ENCODE measurements at places on chromosomes 3 and 15.
A peak's percentile ranks its signal among the peaks of the same experiment; 100 is the strongest.

DNA sequence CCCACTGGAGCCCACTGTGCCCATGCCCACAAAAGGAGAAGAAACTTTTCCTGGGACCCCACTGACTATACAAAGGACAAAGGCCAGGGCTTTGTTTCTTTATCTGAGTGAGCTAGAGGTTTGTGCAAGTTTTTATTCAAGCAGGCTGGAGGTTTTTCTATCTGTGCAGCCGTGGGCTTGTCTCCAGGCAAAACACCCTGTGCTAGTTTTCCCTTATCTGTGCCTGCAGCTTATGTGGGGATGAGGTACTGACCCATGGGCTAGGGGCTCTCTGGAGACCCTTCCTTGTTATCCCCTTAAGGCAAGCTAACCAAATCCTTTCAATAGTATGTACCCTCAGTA is 545.5 kb downstream of the ZPLD1 start:
- DNase-seq, result no peak

- DNase-seq, result no peak
Measured at GRCh38 chr3:139808201-139808600, 126.8 kb upstream of the CLSTN2 start.

DNA sequence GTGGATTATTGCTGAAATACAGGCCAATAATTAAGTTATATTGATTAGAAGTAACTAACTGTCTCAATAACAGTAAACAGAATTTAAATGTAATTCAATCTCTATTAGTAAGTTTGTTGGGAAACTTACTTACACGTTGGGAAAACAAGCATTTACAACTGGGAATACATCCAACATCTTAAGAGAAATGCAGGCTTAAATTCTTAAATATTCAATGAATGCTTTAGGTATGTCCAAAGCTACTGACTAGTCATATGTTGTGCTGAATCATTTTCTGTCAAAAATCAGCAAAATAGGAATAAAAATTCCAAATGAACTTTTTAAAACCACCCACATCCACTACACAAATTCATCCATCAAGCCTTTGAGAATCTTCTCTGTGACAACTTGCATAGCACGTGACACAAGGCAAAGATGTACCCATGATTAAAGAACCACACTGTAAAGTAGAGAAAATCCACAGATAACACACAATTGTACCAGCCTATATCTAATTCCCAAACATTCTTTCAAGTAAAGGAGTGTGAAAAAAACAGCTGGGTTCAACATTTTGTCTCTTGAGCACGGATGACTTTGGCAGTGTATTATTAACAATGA is 60.0 kb downstream of the NMNAT3 start:
- no peak for DNase-seq

DNA sequence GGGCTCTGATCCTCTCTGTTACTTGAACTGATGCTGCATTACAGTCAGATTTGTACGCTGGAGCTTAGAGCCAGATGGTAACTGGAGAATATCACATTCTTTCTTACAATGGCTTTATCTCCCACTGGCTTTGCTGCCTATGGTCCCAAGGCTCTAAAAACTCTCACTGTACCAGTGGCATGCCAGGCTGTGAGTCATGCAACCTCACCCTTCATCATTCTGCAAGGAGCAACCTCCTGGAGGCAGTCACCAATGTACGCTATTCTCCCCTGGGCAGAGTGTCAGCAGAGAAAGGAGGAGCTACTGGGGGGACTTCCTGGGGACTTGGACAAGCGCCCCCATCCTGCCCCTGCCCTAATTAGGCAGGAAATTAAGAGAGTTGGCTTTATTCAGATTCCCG is 97.9 kb upstream of the EIF1B start:
- no peak for DNase-seq

DNA sequence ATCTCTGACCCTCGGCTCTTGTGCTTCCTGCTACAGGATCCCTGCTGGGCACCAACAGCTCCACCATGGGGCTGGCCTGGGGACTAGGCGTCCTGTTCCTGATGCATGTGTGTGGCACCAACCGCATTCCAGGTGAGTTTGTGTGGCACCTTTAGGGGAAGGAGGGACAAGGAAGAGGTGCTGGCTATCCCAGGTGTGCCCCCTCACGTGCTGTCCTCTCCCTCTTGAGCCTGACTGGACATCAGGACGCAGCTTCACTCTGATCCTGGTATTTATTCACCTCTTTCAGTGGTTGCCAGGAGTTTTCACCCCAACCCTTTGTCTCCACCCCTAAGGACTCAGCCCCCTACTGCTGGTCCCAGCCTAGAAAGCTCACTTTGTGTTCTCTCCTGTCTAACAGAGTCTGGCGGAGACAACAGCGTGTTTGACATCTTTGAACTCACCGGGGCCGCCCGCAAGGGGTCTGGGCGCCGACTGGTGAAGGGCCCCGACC is 960 bp downstream of the THBS1 start:
- DNase-seq, result peak; percentile 19

GRCh38 chr15:98555173-98555515 is 93.2 kb upstream of the IGF1R start:
- DNase-seq, result no peak

GRCh38 chr3:141863491-141863890 is 13.0 kb upstream of the ATP1B3 start:
- DNase-seq, result no peak

- DNase-seq, result no peak
Measured at GRCh38 chr15:89116404-89116803, 28.1 kb downstream of the ABHD2 start.

- no peak for DNase-seq
Measured at GRCh38 chr3:128485282-128486204, 7.5 kb downstream of the GATA2 start.

DNA sequence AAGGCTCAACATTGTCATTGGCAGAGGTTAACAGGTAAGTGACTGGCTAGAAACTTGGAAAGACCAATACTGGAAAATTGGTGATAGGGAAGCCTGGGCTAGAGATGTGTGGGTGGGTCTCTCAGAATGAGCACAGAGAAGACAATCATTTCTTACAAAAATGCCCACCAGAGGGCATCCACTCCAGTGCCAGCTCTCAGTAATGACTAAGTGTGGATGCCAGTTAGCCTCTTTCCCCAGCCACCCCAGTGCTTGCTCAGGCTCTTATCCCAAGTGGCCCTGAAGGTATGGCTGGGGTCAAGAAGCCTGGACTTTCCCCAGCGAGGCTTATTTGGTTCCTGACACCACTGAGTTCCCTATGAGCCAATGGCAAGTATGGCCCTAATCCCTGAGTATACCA is 115.9 kb upstream of the ST8SIA2 start:
- DNase-seq, result no peak

DNA sequence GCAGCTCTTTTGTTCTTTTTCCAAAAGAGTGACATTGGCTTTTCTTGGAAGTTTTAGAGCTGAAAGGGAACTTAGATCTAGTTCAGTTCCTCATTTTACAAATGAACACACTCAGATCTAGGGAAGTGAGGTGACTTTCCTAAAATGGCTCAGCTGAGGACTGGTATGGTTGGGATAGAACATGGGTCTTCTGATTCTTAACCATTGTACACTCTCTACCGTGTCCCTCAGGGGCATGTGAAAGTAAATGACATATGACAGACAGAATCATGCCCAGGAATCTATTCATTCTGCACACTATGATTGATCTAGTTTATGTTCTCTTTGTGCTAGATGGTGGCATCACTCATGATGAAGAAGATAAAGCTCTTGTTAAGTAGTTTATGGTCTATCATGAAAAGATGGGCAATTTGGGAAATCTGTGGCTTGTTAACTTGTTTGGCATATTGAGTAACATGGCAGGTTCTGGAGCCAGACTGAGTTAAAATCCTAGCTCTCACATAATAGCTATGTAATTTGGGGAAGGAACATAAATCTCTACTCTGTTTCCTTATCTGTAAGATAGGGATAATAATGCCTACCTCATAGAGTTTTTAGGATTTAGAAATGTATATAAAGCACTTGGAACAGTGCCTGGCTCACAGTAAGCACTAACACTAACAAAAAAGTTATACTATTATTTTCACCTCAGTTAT is 30.9 kb downstream of the UBE2E1 start:
- DNase-seq, result no peak

DNA sequence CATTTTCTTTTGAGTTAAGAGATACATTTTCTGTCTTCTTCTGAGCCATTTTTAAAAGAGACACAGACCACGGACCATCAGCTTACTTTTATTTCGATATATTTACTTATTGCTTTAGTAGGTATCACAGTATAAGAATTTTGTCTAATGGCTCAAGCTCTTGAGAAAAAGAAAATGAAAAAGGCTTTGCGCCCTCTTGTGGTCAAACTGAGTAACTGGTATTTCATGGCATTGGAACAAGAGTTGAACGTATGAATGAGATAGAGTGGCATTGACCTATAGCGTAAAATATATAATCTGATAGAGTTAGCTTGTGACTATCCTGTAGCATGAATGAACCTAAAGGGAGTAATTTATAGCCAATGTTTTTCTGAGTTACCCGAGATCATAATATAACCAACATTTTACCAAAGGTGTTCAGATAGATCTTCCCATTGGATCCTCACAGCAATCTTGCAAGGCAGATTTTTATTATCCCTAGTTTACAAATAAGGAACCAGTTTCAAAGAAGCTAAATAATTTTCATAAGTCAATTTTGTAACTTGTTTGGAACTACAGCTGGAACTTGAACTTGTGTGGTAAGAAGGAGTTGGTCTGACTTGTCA is 154.6 kb downstream of the POLR2M start:
- peak; percentile 20 for DNase-seq

GRCh38 chr15:97654481-97655076 is 305.9 kb upstream of the ARRDC4 start:
- no peak for DNase-seq

DNA sequence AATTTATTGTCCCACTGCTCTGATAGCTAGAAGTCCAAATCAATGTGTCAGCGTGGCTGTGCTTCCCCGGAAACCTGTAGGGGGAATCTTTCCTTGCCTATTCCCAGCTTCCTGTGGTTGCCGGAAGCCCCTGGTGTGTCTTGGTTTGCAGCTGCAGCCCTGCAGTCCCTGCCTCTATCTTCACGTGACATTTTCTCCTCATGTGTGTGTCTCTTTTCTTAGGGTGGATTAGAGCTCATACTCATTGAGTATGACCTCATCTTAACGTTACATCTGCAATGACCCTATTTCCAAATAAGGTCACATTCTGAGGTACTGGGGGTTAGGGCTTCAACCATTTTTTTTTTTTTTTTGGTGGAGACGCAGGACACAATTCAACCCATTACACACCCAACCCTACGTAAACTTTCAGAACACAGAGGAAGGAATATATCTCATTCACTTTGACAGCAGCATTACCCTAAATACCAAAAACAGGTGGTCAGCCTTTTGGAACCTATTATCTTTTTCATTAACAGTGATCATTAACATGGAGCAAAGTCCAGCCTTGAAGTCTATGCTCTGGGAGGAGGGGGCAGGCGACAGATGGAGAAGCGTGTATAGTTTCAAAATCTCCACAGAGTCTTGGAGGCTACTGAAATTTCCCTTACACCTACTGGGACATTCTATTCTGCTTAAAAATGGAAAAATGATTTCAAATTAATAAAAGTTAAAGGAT is 88.6 kb downstream of the RYK start:
- no peak for DNase-seq

GRCh38 chr15:40500568-40501330 is 30.0 kb downstream of the CHST14 start:
- no peak for DNase-seq

DNA sequence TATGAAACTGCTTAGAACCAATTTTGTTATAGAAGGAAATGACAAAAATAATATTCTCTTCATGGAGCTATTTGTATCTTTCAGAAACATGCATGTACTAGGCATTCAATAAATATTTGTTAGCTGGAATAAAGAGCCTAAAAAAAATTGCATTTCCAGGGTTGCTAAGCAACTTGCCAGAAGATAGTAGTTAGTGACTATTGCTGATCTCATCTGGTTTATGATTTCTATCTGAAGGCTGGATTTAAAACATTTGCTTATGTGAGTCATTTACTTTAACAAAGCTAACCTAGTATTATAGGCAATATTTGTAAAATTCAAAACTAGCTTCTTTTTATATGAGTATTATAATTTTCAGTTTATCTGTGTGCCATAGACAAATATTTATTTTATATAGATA is 78.3 kb downstream of the NAALADL2 start:
- DNase-seq, result no peak

DNA sequence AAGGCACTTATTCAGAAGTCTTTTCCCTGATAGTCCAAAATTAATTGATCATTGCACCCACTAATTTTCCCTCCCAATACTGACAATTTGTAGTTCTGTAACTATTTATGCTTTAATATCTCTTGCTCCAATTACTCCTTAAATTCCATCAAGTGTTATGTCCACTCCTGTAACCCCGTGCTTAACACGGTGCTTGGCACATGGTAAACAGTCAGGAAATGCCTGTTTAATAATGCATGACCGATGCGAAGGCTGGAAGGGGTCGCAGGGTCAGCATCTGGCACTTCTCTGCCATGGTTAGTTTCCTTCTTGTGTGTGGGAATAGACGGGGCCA is 553 bp upstream of the SEC22A start:
- DNase-seq, result no peak

DNA sequence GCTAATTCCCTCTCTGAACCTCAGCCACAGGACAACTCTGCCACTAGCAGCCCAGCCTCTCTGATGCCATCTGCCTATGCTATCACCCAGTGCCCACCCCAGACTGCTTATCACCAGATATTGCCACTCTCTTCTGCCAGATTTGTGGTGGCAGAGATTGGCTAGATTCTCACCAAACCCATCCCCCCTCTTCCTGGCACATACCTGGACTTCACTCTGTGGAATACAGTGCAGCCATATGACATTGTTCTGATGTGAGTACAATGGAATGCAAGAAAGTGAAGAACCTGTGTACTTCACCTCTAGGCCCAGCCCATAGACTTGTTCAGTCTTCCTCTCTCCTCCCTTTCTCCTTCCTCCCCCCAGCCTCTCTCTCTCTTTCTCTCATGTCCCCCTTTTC is 46.9 kb upstream of the NTRK3 start:
- no peak for DNase-seq

DNA sequence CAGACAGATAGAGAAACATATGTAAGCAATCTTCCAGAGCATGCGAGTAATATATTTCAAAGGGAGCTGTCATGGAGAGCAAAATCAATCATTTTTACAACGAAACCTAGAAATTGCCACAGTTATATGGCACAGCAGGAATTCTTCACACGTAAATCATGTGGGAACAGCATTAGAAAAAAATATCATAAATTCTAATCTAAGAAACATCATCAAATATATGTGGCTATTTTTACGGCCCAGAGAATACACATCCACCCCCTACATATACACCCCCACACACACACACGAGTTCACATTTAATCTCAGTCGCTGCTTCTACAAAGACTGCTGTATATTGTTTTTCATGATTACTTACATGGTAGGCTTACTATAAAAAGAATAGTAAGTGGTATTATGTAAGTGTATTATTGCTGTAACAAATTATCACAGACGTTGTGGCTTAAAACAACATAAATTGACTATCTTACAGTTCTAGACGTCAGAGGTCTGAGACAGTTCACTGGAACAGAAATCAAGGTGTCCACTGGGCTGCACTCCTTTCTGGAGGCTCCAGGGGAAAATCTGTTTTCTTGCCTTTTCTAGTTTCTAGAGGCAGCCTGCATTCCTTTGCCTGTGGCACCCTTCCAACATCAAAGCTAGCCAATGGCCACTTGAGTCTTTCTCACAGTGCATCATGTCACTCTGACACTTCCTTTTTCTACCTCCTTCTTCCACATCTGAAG is 363.3 kb downstream of the ULK4 start:
- no peak for DNase-seq

All from SW 1271 (cell line).